ENCODE measurements at places on chromosomes 2 and 18.
A peak's percentile ranks its signal among the peaks of the same experiment; 100 is the strongest.

DNA sequence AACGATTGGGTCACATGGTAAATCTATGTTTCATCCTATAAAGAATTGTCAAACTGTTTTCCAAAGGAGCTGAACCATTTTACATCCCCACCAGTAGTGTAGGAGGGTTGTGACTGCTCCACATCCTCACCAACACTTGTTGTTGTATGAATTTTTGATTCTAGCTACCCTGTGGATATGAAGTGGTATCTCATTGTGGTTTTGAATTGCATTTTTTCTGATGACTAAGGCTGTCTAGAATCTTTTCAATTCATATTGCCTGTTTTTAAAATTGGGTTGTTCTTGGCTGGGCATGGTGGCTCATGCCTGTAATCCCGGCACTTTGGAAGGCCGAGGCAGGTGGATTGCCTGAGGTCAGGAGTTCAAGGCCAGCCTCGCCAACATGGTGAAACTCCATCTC, 44.5 kb downstream of the TXNL1 start:
- no peak for DNase-seq

- DNase-seq, result peak; percentile 76
These were observed 84.2 kb upstream of the LAPTM4A start for GRCh38 chr2:20135631-20136050.

DNA sequence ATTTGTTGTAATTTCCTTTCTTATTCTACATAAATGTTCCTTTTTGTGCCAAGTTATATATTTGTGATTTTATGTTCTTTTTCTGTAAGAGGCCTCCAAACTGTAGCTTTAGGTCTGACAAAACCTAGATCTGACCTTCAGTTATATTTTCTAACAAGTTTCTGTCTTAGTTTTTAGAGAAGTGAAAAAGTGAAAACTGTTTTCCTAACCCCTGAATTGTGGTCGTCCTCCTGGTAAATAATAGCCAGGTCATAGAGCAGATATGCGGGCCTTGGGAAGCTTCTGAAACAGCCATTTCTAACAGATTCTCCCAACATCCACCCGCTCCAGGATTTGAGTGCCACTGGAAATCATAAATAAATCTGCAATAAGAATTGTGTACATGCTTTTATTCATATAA, 398.4 kb upstream of the CWC22 start:
- no peak for DNase-seq

GRCh38 chr18:36578871-36579710, 249.7 kb downstream of the TPGS2 start:
- no peak for DNase-seq

DNA sequence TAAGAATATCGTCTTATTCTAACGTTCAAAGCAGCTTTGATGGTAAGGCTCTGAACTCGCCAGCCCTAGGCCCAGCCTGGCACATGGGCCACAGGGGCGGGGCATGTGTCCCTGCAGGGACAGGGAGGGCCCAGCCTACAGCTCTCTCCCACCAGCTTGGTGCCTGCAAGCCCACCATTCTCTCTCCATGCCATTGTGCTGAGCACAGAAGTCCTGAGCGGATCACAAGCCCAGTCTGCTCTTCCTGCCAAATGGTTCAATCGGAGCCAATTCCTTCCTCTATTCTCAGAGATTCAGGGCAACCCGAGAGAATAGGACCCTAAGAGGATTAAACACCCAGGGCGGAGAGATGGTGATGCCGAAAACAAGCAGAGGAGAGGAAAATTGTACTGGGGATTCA, 50.3 kb upstream of the APCDD1 start:
- no peak for DNase-seq

DNA sequence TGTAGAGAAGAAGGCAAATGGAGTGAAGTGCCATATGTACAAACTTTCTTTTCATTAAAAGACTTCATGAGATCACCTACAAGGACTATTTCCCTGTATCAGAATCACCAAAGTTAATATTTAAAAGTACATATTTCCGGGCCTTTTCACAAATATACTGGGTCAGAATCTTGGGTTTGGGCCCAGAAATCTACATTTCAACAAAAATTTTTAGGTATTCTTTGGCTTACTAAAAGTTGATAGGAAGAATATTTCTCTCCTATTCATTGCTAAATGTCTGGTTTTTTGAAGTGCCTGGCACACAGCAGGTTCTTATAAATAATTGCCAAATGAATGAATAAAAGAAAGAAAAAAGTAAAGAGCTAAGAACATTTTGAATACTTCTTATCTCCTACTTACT, 843.8 kb upstream of the ACVR2A start:
- DNase-seq, result no peak

GRCh38 chr2:43461453-43462073, 134.3 kb downstream of the THADA start:
- no peak for DNase-seq

- no peak for DNase-seq
These were observed 10.8 kb downstream of the GALNT1 start for GRCh38 chr18:35592298-35592697.

DNA sequence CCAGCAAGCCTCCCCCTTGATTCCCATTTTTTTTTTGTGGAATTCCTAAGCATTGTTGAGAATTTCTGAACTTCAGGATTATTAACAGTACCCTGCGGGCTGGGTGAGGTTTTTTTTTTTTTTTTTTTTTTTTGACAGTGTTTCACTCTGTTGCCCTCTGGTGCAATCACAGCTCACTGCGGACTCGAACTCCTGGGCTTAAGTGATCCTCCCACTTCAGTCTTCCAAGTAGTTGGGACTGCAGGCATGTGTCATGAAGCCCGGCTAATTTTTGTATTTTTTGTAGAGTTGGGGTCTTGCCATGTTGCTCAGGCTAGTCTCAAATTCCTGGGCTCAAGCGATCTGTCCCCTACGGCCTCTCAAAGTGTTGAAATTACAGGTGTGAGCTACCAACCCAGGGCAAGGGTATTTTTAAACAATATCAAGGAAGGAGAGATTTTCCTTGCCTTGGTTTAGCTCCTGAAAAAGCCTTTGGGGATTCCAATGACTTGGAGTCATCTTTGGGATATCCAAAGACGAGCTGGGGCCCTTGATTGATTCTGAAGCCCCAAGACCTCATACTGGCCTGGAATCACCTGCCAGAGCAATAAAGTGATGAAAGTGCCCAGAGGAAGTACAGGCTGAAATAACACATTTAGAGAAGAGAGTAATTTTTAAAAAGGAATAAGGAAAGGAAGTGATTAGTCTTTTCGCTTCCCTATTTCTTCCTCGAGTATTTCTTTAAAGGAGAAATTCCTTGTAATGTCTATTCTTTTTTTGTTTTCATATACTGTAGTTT, 240.2 kb downstream of the TGIF1 start:
- DNase-seq, result no peak

- no peak for DNase-seq
These were observed 112.5 kb upstream of the CXCR4 start for GRCh38 chr2:136230464-136230863.

DNA sequence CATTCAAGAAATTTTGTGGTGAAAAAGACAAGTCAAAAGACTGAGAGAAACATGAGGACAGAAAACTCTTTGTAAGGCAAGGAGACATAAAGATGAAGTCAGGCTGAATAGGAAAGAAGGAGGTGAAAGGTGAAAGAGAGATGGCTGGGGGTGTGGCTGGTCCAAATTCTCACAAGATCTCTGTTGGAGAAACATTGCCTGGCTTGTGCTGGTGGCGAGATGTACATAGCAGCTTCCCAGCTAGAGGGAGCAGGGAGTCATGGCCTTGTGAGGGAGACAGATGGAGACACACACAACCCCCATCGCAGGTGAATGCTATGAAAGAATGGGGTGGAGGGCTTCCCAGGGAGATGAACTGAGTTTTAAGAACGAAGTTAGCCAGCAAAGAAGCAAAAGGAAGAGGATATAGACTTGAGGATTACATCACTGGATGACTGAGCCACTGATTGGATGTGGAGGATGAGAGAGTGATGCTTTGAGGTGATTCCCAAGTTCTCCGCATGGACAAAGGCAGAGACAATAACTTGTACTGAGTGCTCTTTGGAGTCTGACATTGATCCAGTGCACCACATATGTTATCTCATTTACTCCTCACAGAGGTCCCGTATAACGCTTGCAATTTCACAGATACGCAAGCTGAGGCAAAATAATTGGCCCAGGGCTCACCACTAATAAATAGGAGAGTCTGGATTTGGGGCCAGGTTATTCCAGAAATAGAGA, 3.7 kb upstream of the EMX1 start:
- peak; percentile 3 for DNase-seq

DNA sequence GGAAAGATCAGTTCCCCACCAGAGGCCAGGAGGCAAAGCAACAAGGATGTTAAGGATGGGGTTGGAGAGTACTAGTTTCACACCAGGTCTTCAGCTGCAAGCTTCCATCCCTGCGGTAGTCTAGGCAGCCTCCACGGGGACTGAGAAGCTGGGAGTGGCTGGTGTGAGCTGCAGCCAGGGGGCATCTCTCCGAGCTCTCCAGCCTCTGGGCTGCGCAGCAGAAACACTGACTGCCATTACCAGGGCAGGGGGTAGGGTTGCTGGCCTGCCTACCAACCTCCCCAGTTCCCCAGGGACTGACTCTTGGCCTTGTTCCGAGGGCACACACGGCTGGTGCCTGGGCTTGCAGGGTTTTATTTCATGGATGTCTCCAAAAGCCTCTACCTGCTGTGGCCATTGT, 15.9 kb downstream of the GATA6 start:
- no peak for DNase-seq

DNA sequence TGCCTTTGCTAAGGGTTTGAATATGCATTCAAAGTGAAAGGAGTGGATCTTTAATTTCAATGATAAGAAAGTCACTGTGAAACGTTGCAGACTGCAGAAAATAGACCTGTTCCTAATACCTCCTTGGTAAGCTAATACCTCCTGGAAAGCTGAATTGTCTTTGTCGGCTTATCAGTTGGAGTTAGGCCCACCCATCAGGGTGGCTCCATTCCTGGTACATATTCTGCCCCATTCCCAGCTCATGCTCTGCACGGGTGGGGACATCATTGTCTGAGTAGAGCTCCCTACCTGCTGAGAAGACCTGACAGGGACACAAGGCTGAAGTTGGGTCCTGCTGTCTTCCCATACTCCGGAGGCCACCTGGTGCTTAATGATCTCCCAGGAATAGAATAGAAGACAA, 203.3 kb downstream of the EN1 start:
- no peak for DNase-seq

DNA sequence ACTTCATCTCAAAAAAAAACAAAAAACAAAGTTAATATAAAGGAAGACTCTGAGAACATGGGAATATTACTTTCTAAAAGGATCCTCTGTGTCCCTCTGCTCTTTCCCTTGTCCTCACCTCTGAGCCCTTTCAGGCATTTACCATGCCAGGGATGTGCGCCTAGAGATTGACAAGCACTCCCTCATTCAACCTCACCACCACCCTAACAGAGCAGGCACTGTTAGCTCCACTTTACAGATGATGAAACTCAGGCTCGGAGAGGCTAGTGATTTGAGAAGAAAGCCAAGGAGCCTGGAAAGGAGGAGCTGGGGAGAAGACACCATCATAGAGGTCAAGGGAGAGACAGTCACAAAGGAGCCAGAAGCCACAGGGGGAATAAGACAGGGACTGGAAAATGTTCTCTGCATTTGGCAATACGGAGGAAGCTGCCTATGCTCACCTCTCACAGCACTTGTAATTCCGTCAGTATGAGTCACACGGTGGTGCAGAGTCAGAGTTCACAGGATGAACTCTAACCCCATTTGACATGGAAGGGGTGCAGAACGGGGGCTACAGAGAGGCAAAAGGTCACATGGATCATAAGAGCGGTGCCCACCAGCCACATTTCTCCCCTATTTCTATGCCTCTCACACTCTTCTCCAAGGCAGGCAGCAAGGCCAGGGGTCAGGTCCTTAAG, 101.8 kb upstream of the NFU1 start:
- no peak for DNase-seq

GRCh38 chr2:234752966-234753365, 198.9 kb upstream of the SH3BP4 start:
- no peak for DNase-seq

GRCh38 chr2:197181491-197181890, 129.1 kb downstream of the ANKRD44 start:
- no peak for DNase-seq

- no peak for DNase-seq
These were observed 15.7 kb downstream of the PHOSPHO2 start for GRCh38 chr2:169709981-169710380.

DNA sequence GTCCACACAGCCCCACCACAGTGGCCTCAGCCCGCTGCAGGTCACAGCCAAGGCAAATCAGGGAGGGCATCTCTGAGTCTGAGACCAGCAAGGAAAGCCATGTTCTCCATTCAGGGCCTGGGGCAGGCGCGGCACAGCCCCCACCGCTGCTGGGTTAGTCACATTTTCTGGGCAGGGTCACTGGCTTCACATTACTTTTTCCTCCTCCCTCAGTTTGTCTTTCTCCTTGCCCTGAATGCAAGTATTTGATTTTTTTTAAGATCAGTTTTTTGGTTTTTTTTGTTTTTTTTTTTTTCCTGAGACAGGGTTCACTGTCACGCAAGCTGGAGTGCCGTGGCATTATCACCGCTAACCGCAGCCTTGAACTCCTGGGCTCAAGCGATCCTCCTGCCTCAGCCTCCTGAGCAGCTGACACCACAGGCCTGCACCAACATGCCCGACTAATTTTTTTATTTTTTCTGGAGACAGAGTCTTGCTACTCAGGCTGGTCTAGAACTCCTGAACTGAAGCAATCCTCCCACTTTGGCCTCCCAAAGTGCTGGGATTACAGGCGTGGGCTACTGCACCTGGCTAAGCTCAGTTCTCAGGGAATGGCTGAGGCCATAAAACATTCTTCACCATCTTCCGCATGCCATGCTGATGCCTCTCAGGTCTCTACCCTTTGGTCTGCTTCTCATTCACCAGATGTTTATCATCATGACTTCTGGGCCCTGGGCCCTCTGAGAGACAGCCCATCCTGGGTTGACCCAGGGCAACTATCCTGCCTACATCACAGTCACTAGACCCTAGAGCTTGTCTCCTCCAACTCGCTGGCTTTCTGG, 628 bp upstream of the CAPG start:
- DNase-seq, result no peak

GRCh38 chr2:174939046-174939445, 66.1 kb downstream of the CHN1 start:
- DNase-seq, result no peak

- DNase-seq, result no peak
These were observed 227.4 kb downstream of the MYO3B start for GRCh38 chr2:170405326-170405725.

DNA sequence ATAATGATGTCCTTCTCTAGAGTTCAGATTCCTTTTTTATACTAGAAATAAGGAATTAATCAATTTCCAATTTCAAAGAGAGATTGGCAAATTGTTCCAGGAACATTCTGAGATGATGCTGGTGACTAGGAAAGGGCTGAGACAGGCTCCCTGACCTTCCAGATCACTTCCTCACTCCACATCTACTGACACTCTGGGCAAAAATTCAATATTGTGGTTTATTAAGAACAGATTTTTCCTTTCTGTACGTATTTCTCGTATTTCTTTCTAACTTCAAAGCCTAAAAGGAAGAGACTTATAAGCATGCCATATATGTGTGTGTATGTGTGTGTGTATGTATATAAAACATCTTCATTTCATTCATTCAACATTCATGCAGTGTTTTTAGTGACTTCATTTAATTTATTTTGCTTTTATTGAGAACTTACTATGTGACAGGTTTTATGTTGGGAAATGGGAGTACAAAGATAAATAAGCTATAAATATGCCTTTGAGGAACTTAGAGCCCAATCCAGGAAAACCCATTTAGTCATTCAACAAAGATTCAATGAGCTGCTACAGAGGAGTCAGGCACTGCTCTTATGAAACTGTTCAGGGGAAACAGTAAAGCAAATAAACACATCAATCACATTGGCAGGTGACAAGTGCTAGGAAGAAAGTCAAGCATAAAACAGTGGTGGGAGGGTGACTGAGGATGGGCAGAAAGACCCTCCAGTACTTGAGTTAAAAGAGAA, 137.9 kb downstream of the RDH14 start:
- DNase-seq, result no peak

GRCh38 chr2:177053716-177054115, 158.9 kb upstream of the HNRNPA3 start:
- DNase-seq, result no peak

All from nephron progenitor cell (in vitro differentiated cells).